ENCODE measurements at places on chromosomes 5 and 9.

DNA sequence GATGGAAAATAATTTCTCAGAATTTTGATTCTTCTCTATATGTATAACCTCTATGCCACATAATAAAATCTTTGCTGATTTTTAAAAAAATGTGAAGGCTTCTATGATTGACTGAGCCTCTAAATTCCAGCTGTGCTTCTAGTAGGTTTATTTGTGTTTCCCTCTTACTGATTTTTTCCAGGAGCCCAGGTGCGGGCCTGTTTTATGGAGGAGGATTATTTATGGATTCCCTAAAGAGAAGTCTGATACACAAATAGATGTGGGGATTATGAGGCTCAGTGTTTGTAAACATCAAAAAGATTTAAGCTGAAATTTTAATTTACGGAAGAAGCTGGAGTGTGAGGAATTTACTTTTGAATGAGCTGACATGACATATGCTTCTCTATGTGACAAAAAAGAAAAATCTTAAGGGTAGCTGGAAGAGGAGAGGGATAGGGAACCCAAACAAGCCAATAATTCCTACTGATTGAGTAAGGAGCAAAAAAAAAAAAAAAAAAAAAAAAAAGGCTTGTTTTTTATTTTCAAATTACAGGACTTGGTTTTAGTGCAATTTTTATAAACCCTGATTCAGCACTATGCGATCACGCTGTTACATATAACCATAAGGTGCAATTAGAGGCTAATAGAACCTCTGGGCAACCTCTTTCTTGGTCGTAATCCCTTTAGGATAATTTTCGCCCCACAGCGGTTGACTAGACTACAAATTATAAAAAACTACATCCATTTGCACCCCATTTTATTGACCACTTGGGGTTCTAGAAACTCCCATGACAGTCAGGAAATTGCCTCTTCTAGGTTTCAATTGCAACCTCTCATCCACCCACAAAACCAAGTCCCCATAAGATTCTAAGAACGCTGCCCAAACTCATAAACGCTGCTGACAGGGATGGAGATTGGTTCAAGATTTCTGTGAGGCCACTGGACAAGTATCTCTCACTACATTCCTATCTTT, 44.4 kb upstream of the RAI14 start:
- no peak for DNase-seq

DNA sequence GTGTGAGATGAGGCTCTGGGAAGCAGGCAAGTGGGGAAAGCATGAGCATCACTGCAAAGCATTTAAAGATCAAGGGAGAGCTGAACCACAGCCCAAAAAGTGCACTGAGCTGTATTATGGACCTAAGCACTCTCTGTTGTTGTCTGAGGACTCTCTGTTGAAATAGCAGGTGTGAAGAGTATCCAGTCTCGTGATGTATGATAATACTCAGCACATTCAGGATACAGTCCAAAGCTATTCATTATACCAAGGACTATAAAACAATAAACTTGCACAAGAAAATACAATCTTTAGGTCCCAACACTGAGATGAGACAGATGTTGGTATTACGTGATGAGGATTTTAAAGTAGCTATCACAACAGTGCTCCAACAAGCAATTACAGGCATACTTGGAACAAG, 97.5 kb upstream of the IGFBPL1 start:
- no peak for DNase-seq

DNA sequence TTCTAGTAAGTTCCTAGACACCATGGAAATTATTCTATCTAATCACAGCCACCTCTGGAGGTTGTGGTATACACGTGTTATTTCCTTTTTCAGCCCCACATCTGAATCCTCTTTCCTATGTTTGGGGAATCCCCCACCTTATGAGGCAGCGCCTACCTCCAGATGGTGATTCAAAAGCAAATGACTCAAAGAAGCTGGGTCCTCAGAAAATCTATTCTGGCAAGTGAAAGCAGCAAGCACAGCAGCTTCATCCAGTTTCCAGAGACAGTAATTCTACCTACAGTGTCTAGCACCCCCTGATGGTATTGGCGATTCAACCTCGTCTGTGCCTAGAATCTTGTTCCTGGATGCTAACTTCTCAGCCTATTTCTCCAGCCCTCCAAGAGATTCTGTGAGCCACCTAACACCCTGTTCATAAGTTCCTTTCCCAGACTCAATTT, 43.0 kb downstream of the STRBP start:
- DNase-seq: peak; percentile 2

GRCh38 chr9:87812375-87813118, 70.1 kb upstream of the SPATA31E1 start:
- DNase-seq: no peak

DNA sequence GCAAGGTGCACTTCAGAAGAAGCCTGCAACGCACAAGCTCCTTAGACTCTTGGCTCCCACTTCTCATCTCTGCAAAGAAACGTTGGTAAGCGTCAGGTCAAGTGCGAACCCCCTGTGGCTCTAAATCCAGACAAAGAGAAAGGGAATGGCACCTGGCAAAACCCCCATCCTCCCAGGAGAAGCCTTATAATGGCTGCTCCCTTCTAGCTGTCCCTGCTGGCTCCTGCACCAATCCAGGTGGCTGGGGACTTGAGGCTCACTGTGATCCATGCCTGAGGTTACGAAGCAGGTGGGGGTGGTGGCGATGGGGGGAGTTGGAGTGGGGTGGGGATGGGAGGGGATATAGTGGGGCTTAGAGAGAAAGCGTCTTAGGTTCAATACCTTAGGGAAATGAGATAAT, 272.8 kb downstream of the DENND1A start:
- DNase-seq: no peak

DNA sequence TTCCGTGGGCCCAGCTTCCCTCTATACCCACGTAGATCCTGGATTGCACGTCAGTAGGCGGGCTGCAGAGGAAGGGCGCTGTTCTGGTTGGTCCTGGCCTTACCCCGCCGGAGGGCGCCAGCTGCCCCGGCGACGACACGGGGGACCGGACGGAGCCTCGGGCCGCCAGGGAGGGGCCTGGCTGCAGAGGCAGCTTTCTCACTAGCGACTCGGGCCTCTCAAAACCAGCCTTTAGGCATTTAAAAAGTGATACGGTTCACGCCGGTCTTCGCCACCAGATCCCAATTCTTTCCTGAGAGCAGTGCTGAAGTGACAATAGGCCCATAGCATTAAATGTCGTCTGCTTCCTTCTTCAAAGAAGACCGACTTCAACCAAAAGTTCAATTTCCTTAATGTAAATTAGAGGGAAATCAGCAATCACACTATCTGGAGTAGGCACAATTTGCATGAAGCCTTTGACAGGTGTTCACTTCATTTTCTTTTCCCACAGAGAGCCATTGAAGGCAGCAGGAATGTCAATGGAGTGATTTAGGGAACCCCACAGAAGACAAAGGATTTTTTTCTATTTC, 17.6 kb upstream of the UBE2D2 start:
- peak; percentile 14 for DNase-seq

- DNase-seq: no peak
These were observed 11.8 kb upstream of the SEMA5A start for GRCh38 chr5:9557696-9558095.

- DNase-seq: no peak
These were observed 109.9 kb upstream of the RGMB start for GRCh38 chr5:98663521-98663920.

GRCh38 chr9:133427658-133428348, 5.6 kb downstream of the ADAMTS13 start:
- no peak for DNase-seq

DNA sequence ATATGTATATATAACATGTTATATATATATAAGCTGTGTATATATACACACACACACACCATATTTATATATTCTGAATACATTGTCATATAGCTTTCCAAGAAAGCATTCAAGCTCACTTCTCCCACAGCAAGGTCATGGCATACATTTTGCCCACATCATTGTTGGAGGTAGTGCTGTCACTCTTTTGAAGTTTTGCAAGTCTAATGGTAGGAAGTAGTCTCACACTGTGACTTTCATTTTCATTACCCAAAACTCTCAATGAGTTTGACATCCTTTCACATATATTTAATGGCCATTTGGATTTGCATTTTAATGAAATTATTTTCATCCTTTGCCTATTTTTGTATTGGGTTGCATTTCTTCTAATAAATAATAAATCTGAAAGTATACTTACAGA, 59.8 kb upstream of the COX7C start:
- DNase-seq: no peak

DNA sequence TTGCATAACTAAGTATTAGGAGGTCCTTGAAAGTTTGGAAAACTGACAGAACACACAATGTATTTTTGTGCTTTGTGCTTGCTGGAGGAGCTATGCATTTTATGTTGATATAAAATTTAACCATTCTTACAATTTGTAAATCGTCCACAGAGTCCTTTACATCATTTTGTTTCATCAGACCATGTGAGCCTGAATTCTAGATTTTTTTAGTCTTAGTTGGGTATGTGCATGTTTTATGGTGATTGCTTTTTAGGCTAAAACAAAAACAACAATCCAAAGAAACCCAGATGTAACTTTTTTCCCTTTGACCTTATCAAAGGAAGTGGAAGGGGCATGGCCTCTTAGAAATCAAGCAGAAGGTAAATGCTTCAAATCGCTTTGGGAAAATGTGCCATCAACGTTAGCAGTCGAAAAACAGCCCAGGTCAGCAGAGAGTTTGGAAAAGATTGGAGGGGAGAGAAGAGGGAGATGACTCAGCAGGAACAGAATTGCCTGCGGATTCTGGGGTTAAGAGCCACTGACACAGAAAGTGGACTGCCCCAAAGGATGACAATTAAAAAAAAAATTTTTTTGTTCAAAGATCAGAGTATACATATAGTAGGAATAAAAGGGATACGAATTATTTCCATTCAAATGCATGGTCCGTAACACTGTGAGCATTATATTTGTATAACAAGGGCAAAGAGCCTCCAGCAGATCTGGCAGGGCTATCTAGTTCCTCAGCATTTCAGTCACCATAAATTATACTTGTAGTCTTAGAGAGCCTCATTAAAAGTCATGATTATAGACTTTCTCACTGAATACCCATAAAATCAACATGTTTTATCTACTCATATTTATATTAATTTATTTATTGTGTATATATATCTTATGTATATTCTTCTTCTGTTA, 253.5 kb upstream of the HAPLN1 start:
- DNase-seq: no peak

GRCh38 chr9:112193572-112194288, 18.6 kb upstream of the SUSD1 start:
- no peak for DNase-seq

DNA sequence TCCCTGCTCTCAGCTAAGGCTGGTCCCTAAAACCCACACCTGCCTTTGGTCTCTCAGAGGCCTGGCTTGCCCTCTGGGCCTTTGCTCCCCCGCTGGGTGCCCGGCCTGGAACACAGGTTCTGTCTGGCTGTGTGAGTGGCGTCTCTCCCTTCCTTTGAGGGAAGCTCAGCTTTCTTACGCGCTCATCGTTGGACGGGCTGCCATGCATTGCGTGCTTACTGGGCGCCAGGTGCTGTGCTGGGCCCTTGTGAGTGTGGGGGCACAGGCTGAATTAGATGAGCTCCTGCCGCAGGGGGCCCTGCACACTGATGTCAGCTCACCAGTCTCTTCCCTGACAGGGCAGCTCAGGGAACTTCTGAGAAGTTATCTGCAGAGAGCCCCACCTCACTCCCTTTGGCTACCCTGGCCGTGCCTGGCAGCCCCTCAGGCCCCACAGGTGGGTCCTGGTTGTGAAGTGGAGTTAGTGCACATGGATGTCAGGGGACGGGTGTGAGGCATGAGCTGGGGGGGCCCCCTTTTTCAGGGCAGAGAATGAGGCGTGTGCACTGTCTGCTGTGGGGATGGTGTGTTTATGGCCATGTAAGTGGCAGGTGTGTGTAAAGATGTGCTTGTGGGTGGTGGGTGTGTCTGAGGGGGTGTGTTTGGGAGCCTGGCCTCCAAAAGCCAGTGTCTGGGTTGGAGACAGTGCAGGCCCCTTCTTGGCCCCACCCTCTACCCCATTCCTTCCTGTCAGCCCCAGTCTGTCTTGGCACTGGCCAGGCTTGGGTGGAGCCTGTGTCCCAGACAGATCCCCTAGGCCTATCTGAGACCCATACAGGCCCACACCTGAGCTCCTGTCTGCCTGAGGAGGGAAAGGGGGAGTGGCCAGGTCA, 7.5 kb upstream of the RMND5B start:
- DNase-seq: no peak

DNA sequence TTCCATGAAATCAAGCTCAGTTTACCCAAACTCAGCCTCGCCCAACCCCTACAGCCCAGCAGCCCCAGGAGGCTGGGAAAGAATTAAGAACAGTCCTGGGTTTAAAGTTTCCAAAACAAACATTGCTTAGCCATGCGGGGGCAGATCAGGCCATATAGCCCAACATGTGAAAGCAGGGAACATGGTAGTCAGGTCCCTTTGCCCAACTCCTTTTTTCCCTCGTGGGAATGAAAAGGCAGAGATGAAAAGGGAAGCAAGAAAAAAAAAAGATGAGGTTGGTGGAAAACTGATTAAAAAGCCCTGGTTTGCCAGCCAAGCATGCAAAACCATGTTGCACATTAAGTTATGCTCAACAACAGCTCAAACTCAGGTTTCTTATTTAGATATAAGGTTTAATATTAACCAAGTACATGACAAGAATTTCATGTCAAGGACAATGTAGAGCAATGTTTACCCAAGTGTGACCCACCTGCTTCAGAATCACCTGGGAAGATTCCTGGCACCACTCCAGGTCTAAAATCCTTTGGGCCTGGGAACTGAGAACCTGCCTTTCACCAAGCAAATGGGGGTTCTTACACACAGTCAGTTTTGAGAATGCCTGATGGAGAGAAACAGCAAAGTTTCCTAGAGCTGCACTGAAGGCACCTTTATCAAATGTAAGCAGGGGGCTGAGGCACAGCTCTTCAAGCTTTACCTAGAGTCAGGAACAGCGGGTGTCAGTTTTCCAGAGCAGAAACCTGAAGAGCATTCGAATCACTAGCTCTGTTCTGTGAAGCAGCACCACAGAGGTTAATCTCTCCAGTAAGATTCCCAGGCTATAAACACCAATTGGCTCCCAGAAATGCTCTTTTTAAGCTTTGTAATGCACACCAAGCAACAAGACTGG, 1.7 kb downstream of the FREM1 start:
- DNase-seq: no peak

DNA sequence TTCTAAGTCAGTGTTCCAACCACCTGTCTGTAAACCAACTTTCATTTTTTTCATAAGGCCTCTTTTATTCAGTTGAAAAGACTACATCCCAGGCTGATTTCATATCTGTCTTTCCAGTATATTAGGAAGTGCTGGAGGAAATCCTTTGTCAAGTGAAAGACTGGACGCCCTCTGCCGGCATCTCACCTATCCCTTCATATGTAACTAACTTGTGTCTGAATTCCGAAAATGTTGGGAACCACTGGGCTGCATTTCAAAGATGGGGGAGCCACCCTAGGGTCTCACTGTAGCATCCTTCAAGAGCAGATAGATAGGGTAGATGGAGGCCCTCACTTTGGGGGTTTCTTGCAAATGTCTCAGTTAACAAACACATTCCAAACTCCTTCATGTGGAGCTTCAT, 569.8 kb downstream of the CTNND2 start:
- no peak for DNase-seq

GRCh38 chr9:35729700-35730485, 2.1 kb downstream of the TLN1 start:
- DNase-seq: no peak

DNA sequence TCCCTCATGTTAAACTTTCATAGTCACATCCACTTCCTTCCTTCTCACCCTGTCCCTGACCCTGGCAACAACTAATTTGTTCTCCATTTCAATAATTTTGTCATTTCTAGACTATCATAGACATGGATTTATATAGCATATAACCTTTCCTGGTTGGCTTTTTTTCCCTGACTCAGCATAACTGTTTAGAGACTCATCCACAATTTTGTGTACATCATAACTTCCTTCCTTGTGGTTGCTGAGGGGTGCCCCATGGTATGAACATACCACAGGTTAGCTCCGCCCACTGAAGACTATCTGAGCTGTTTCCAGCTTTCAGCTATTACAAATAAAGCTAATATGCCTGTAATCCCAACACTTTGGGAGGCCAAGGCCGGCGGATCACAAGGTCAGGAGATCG, 137.3 kb downstream of the PHF2 start:
- DNase-seq: no peak

Measured in T follicular helper cell (primary cell).